ENCODE measurements at places on chromosomes 5 and 9. TPM values are rescaled to one million over a fixed set of nuclear protein-coding genes. Genes with fewer than 3 reads are reported as not detected.

DNA sequence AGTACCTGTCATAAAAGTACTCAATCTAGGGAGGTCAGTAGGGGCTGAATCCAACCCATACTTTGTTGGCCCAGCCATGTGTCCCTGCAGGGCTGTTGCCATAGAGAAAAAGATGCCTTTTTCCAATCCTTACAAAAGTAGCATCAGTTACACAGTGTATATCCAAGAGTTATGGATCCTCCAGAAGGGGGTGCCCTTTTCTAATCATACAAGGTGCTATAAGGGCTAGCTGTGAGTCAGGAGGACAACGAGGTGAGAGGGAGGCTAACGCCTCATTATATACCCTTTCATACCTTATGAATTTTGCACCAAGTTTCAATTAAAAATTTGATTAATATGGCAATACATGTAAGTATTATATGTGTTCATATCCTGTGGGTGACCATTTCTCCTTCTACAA, 4.8 kb downstream of the KIAA0825 start:
- no peak for DNase-seq

ACTBL2 gene
- 2.7 TPM for polyA plus RNA-seq

GRCh38 chr9:136051837-136052471, 43.1 kb downstream of the NACC2 start:
- peak; percentile 61 for DNase-seq

DNA sequence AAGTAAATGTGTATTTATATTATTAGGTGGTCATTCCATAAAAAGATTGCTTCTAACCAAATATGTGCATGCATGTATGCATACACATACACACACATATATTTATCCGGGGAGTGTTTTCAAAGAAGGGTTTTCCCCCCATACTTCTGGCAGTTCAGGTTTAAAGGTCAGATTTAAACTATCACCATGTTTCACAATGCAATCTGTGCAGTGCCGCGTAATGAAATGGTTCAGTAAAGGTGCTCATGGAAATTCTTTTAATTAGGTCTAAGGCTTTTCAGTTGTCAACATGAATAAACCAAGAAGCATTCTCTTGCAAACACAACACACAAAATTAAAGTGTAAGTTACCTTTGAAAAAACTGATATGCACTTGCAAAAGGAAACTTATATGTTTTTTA, 211.0 kb downstream of the CRB2 start:
- DNase-seq: no peak

GRCh38 chr9:85536514-85536913, 205.2 kb downstream of the AGTPBP1 start:
- no peak for DNase-seq

DNA sequence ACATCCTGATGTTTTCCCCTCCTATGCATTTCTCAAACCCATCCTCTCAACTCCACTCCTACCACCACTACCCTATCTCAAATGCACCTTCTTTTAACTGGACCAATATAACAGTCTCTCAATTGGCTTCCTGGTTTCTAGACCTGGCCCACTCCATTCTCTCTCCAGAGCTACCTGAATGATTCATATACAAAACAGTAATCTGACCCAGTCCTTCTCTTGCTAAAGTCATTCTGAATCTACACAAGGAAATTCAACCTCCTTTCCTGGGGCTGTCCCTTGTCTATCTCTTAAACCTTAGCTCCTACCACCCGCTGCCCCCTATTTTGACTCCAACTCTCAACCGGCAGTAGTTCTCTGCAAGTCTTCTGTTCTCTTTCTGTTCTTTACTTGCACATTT, 97.2 kb downstream of the PCSK1 start:
- no peak for DNase-seq

SYK gene
- polyA plus RNA-seq: 1.8 TPM

- no peak for DNase-seq
These were observed 44.0 kb downstream of the LYRM7 start for GRCh38 chr5:131214609-131215227.

CDO1 gene
- polyA plus RNA-seq: not detected

GRCh38 chr9:131697908-131698617, 41.8 kb downstream of the RAPGEF1 start:
- DNase-seq: no peak

DNA sequence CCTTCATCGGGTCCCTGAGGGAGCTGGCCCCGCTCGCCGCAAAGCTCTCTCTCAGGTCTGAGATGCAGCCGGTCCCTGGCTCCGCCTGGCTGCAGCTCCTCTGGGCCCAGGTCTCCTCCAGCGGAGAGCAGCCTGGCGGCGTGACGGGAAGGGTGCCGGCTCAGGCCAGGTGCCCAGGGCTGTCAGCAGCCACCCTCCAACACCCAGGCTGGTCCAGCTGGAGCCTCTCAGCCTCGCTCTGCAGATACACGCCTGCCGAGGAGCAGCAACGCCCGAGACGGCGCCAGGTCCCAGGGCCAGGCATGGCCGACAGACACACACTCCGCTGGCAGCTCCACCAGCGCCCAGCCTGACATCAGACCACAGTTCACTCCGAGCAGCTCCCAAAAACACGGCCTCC, 25.6 kb downstream of the FAM163B start:
- DNase-seq: no peak
